Upper lobe of left lung (tissue), 6 donors: ENCODE measurements at places on chromosomes 1 and 21. TPM values are rescaled to one million over a fixed set of nuclear protein-coding genes. Genes with fewer than 3 reads are reported as not detected.

HCN3 gene
- total RNA-seq: 4.1 TPM

PDXK gene
- total RNA-seq: 105 TPM

CAPN9 gene
- 26.2 TPM for total RNA-seq

TCP10L gene
- total RNA-seq: not detected

INSRR gene
- total RNA-seq: not detected

EPHA10 gene
- total RNA-seq: 1.7 TPM

DCST2 gene
- 0.76 TPM for total RNA-seq

CELA2A gene
- total RNA-seq: 2.3 TPM

ZNF672 gene
- 46.8 TPM for total RNA-seq

WNT2B gene
- total RNA-seq: 10.9 TPM

SH2D1B gene
- total RNA-seq: 1.2 TPM

RPE65 gene
- total RNA-seq: not detected

DFFB gene
- total RNA-seq: 9.3 TPM

TP73 gene
- total RNA-seq: 1.5 TPM

COL16A1 gene
- 15.2 TPM for total RNA-seq

CCDC181 gene
- total RNA-seq: 1.2 TPM

RSPH1 gene
- 12.7 TPM for total RNA-seq

ELF3 gene
- 85.4 TPM for total RNA-seq

ANKRD65 gene
- total RNA-seq: 54.5 TPM

PDE4B gene
- 8.1 TPM for total RNA-seq
